NCI-H446 treated with DMSO at 0.1 percent for 48 hours (cell line): ENCODE measurements at places on chromosomes 6 and 20.

GRCh38 chr6:24357336-24358218 lies at the start of gene DCDC2:
TSS of gene DCDC2 (minus strand) at chr6:24358059. CDS start at chr6:24357750, 309 bp downstream.
- DNase-seq = no peak

GRCh38 chr6:84411060-84411629 lies 183.7 kb upstream of the CEP162 start:
- DNase-seq = no peak

DNA sequence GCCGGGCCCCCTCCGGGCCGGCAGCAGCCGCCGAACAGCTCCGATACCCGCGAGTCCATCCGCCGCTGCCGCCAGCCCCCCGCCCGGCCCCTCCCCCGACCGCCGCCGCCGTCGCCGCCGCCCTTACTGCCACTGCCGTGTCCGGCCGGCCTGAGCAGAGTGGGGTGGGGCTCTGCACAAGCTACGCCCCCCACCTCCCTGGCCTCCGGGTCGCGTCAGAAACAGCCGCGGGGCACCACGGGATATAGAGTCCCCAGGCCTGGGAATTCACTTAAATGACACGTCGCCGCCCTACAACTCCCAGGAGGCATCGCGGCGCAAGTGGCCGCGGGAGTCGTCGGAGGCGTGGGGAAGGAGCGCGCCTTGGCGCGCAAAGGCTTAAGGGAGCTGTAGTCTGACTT lies at the start of gene GTPBP2:
Gene GTPBP2 (minus strand): TSS at position 161 of the 401 bp plus-strand sequence. CDS start 102 bp downstream, at position 59.
- peak; percentile 99 for DNase-seq

DNA sequence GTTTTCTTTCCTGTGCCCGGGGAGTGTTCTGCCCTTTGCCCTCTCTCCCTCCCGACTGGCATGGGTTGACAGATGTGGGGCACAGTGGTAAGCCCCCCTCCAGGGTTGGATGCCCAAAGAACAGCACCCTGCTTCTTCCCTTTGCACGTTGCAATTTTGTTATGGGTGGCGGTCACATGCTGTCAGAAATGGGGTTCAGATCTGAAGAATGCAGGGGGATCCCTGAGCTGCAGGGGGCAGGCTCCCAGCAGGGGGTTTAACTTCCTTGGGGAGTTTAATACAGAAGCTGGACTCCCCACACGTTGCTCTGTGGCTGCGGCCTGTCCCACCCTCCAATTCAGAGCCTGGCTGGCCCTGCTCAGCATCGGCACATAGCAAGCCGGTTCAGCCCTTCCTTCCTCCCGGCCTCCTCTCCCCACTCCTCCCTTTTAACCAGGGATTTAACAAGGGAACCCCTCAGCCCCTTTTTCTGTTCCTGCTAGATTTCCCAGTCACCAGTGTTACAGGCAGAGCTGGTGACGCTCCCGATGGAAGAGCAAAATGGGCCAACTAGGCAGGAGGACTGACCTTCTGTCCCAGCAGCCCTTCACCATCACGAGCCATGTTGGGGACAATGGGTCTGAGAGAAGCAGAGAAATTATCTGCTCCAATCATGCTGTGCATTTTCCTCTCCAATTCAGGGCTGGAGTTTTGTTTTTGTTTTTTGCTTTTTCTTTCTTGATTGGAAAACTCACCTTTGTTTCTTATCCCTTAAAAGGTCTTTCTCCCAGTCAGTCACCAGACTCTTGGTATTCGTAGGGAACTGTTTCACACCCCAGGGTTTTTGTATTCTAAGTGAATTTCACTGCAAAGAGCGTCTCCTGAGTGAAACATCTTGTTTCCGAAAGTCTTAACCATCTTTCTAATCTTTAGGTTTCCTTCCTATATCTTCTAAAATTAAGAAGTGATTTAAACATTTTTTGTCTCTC lies 6.8 kb downstream of the FOXF2 start:
- DNase-seq = no peak
